Lung (tissue), 17 donors: ENCODE measurements at places on chromosomes 12 and 14. TPM values are rescaled to one million over a fixed set of nuclear protein-coding genes. Genes with fewer than 3 reads are reported as not detected.

Gene ASPG
- polyA plus RNA-seq: 1.8 TPM

Gene HOMEZ
- 6.9 TPM for polyA plus RNA-seq

Gene FBXO21
- 9.7 TPM for polyA plus RNA-seq

Gene TMEM229B
- 3.5 TPM for polyA plus RNA-seq

Gene LRRIQ1
- 3.4 TPM for polyA plus RNA-seq

Gene MYO1H
- polyA plus RNA-seq: 0.09 TPM
